ENCODE measurements at places on chromosomes 11 and 22. TPM values are rescaled to one million over a fixed set of nuclear protein-coding genes. Genes with fewer than 3 reads are reported as not detected.

PNPLA5 gene
- total RNA-seq: not detected

SMIM38 gene
- total RNA-seq: 0.24 TPM

SAA1 gene
- total RNA-seq: 19.0 TPM

MIAT gene
- total RNA-seq: 1.1 TPM

DNA sequence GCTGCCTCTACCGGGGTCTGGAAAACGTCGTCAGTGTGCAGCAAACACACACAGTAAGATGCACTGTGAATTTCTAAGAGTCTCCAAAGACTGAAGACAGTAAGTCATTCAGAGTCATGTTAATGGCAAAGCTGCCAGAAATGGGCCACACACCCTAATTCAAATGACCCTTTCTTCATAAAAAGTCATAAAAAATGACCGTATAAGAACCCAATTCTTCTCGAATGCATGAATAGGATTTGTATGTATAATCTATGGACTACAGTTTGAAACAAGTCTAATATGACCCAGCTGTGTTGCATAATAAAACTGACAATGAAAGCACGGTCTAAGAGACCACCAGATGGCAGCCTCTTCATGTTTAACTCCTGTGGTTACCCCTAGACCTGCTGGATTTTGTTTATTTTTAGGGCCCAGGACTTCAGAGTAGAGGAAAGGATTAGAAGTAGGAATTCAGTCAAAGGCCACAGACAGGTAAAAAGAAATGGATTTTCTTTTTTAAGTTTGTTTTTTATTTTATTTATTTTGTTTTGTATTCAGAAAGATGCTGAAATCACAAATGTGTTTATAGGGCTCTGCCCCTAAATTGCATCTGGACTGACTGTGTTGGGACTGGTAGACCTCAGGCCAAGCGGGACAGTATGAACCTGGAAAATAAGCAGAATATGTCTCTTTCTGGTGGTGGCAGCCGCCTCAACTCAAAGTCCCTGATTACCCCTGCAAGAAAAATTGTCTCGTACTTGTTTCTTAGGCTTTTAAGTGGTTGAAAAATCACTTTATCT lies 32.1 kb upstream of the SLC5A12 start:
- no peak for DNase-seq
- H3K4me1 ChIP-seq: no peaks in the 10 kb centered on the region
- H3K27ac ChIP-seq: no peak overlapping the region
- no peak overlapping the region for H3K4me3 ChIP-seq
- no peaks in the 10 kb centered on the region for H3K36me3 ChIP-seq

- H3K4me3 ChIP-seq: no peak overlapping the region
- no peaks in the 10 kb centered on the region for H3K4me1 ChIP-seq
- no peaks in the 10 kb centered on the region for H3K36me3 ChIP-seq
- H3K27me3 ChIP-seq: no peaks in the 10 kb centered on the region
Observed at GRCh38 chr22:45248832-45249561, 8.3 kb upstream of the KIAA0930 start.

- DNase-seq: no peak
- no peaks in the 10 kb centered on the region for H3K27me3 ChIP-seq
- peaks cover 2% of the 10 kb centered on the region for H3K36me3 ChIP-seq
Observed at GRCh38 chr22:20027966-20028854, 7.3 kb downstream of the TANGO2 start.

OR51B4 gene
- not detected for total RNA-seq

GRCh38 chr11:111402411-111402810 lies 23.3 kb upstream of the POU2AF1 start:
- no peak overlapping the region for H3K27ac ChIP-seq
- H3K36me3 ChIP-seq: no peaks in the 10 kb centered on the region
- DNase-seq: no peak
- no peaks in the 10 kb centered on the region for H3K4me1 ChIP-seq
- H3K27me3 ChIP-seq: no peaks in the 10 kb centered on the region

DNA sequence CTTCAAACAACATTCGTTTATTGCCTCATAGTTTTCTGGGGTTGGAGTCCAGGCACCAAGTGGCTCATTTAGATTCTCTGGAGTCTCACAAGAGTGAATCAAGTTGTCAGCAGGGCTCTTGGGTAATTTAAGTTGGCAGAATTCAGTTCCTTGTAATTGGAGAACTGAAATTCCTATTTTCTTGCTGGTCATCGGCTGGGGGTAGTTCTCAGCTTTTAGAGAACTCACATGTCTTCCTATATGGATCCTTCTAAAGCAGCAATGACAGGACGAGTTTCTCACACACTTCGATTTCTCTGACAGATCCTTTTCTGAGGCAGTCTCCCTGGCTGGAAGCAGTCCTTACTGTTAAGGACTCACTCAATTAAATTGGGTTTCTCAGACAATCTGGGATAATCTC lies 17.3 kb upstream of the OOSP4B start:
- no peak for DNase-seq
- H3K36me3 ChIP-seq: no peaks in the 10 kb centered on the region
- no peak overlapping the region for H3K4me3 ChIP-seq

MS4A6E gene
- 0.57 TPM for total RNA-seq

OR4A15 gene
- not detected for total RNA-seq

- H3K27ac ChIP-seq: no peak overlapping the region
- H3K36me3 ChIP-seq: peaks cover 11% of the 10 kb centered on the region
- DNase-seq: no peak
- H3K27me3 ChIP-seq: no peaks in the 10 kb centered on the region
- no peaks in the 10 kb centered on the region for H3K4me1 ChIP-seq
- H3K4me3 ChIP-seq: no peak overlapping the region
Observed at GRCh38 chr11:121503051-121503450, 50.3 kb upstream of the SORL1-AS1 start.

SMTNL1 gene
- 0.05 TPM for total RNA-seq

- H3K36me3 ChIP-seq: no peaks in the 10 kb centered on the region
- no peak overlapping the region for H3K27ac ChIP-seq
- peaks cover 15% of the 10 kb centered on the region for H3K4me1 ChIP-seq
- no peak overlapping the region for H3K4me3 ChIP-seq
Observed at GRCh38 chr11:9605742-9606141, 32.3 kb downstream of the WEE1 start.

BSX gene
- not detected for total RNA-seq

All from thymus (tissue), 14 donors.